ENCODE measurements at places on chromosomes 5 and 9.

DNA sequence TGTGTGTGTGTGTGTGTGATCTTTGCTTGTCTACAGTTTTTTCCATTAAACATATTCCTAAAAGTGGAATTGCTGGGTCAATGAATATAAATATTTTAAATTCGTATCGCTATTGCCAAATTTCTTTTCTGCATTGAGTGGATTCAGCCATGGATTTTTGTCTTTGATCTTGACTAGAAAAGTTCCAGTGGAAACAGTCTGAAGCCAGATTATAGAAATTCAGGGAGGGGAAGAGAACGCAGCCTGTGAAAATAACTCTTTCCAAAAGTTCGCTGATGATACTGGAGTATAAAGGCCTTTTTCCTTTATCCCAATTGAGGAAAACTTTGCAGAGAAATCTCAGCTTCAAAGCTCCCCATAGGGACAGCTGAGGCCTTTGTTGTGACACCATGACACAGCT lies 292.3 kb upstream of the CD180 start:
- DNase-seq: no peak

DNA sequence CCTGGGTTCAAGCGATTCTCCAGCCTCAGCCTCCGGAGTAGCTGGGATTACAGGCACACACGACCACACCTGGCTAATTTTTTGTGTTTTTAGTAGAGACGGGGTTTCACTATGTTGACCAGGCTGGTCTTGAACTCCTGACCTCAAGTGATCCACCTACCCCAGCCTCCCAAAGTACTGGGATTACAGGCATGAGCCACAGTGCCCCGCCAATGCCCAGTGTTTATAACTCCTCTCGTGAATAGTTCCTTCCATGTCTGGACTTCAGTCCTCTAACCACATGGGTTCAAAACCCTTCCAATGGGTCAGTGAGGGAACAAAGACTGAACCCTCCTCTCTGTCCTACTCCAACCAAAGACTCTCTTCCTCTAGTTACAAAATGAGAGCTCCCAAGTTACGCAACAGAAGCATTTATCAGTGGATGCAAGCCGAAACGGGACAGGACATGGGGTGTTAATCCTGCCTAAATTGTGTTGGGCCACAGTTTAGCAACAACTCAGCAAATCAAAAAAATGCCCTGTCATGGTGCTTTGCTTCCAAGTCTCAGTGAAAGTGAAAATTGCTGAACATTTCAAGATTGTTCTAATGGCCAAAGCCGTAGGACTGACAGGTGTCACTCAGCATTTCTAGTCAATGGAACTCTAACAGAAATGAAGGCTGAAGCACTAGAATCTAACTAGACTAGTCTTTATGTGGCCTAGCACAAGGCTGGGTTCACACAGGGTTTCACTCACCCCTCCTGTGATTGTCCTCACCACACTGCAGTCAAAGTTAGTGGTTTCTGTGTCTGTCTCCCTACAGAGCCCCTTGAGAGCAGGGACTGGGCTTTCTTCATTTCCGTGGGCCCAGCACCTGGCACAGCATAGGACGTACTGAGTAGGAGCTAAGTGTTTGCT lies 3.2 kb upstream of the TMEM245 start:
- no peak for DNase-seq

DNA sequence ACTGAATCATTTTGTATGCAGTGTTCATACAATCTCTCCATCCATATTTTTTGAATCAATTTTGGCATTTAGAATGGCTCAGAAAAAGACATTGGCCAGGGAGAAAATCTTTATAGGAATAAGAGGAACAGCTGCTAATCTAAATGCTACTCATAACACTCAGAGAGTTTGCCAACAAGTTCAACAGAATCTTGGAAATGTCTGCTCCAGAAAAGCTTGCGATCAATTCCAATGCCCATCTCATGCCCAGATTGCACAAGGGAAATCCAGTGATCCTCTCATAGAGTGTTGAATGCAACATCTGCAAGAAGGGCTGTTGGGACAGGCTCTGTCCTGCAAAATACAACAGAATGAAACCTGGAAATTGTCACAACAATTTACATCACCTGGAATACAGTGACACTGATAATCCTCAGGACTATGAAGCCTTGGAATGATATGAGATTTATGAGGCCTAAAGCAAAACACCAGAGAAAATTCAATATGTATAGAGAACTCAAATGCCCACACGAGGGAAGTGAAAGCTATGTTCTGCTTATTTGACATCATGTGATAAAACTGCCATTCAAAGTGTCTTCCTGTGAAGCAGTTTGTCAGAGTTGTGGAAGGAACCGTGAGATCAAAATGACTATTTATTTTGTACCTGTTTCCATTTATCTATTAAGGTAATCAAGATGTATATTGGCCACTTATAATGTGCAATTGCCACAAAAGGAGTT lies 190.1 kb downstream of the PARP8 start:
- DNase-seq: no peak

DNA sequence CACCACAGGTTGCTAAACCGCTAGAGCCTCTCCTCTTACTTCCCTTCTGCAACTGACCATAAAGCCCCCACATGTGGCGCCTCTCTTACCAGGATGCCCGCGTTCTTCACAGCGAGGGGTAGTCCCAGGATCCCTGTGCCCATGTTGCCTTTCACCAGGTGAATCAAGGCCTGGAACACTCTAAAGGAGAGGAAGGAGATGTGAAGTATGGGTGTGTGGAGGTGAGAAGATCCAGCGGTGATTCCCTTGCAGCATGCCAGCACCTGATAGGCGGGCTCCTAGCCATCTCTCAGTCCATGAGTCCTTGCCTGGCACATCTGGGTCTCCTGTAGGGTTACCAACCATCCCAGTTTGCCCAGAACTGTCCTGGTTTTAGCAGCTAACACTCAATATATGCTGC lies 3.3 kb downstream of the SLC36A2 start:
- DNase-seq: no peak

DNA sequence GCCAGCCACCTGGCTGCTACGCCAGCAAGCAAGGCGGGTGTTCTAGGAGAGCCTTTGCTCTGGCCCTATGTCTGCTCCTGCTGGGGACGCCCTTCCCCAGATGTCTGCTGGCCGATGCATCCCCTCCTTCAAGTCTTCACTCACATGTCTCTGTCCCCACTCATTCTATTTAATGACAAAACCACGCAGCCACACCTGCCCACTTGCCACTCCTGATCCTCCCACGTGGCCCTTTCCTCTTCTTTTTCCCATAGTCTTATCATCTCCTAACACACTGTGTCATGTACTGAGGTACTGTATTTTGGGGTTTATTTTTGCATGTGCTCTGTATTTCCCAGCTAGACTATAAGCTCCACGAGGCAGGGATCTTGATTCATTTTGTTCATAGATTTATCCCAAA lies 62.0 kb upstream of the HRH2 start:
- no peak for DNase-seq

- DNase-seq: no peak
Measured at GRCh38 chr9:29339387-29339786, 1766.1 kb upstream of the C9orf72 start.

GRCh38 chr9:94741866-94742265 lies 15.4 kb downstream of the AOPEP start:
- no peak for DNase-seq

DNA sequence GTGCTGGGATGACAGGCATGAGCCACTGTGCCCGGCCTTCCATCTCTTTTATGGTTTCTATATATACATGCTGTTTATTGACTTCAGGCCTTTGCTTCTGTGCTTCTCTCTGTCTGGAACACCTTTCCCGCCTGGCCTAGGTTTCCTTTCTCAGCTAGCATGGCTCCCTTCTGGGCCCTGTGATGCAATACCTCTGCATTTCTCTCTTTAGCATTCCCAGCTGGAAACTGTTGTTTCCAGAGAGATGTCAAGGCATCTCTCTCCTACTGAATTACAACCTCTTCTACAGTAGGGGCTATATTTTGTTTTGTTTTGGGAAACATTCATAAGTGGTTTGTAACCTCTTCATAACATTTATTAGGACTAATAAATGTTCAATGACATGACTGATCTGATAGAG lies 57.1 kb downstream of the RPS23 start:
- no peak for DNase-seq

- no peak for DNase-seq
Measured at GRCh38 chr5:9350301-9350797, 195.5 kb downstream of the SEMA5A start.

- DNase-seq: no peak
Measured at GRCh38 chr9:2267181-2267745, 252.1 kb downstream of the SMARCA2 start.

DNA sequence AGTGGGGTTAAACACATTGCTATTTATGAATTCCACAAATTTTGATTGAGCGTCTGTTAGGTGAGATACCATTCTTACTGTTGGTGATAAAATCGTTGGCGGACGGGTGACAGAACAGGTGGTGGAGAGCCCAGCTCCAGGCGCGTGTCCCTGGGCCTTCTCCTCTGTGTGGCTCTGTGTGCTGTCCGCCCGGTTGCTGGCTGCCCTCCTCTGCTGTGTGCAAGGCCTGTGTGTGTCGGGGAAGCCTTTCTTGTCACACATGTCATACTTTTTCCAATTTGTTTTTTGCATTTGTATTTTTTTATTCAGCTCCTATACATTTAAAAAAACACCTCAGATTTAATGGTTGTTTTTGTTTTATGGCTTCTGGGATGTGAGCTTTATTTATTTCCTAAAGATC lies 33.9 kb downstream of the TENT4A start:
- DNase-seq: no peak

DNA sequence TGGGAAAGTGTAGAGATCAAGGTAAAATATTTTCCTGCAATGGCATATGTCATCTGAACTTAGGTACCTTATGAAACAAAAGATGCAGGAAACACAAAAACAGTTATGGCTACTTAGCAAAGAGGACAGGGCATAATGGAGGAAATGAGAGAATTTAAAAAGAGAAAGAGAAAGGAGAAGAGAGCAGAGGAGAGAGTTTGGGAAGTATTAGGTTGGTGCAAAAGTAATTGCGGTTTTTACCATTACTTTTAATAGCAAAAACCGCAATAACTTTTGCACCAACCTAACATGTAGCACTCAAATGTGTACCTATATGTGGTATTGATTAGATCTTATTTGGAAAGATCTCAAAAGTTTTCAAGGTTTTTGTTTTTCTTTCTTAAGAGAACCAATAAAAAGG lies 160.1 kb upstream of the ACTBL2 start:
- DNase-seq: no peak

- no peak for DNase-seq
Measured at GRCh38 chr9:27599102-27599869, 26.0 kb upstream of the C9orf72 start.

- DNase-seq: no peak
Measured at GRCh38 chr5:159780246-159780645, 136.0 kb upstream of the ADRA1B start.

GRCh38 chr5:147860641-147861025 lies 17.9 kb upstream of the SCGB3A2 start:
- no peak for DNase-seq

DNA sequence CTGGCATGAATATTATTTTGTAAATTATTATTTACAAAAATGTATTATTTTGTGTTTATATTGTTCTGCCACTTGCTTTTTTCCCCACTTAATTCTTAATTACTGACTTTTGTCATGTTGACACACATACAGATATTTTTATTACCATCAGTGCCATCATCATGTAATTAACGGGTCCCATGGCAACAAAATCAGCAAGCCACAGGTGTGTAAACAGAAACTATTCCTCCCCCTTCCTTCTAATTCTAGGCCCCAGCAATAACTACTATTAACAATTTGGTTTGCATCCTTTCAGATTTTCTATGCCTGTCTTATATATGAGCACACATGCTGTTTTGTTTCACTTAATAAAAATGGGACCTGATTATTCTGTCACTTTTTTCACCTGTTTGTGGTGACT lies 29.3 kb downstream of the CYFIP2 start:
- DNase-seq: no peak

- DNase-seq: no peak
Measured at GRCh38 chr5:118558871-118559270, 429.5 kb downstream of the DTWD2 start.

DNA sequence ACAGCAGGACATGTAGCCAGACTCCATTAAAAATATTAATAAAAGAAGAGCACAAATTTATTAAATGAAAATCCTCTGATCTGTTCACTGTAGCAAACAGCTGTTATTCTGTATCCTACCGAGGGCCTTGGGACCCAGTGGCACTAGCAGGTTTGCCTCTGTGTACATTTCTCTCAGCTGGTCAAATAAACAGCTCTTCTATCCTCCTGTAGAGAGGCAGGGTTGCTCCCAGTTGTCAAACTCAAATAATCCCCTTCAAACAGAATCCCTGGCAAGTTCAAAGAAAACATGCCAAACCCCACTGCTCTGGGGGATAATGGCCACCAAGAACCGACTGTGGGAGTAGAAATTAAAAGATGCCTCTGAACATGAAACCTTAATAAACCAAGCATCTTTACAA lies 1262.0 kb upstream of the DMAC1 start:
- DNase-seq: no peak

- no peak for DNase-seq
Measured at GRCh38 chr9:134088063-134088725, 20.4 kb upstream of the BRD3 start.

DNA sequence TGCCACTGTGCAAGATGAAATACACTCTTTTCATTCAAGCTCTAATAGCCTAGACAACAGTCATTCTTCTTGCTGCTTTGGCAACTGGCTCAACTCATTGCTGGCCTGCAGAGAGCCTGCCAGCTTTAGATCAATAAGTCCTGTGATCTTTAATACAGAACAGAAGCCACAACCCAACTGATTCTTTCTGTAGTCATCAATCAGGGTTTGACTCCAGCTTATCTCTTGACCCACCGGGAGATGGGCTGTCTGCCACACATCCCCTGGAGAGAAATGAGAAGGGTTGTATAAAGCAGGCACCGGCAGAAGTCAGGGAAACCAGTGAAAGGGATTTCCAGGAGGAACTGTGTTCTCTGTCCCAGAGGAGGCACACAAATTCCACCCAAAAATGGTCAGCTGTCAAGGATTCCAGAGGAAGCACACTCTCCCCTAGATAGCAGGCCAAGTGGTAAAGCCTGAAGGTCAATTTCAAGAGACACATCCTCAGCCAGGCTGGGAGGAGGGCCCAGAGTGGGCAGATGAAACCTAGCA lies 24.5 kb downstream of the LHFPL2 start:
- DNase-seq: no peak

DNA sequence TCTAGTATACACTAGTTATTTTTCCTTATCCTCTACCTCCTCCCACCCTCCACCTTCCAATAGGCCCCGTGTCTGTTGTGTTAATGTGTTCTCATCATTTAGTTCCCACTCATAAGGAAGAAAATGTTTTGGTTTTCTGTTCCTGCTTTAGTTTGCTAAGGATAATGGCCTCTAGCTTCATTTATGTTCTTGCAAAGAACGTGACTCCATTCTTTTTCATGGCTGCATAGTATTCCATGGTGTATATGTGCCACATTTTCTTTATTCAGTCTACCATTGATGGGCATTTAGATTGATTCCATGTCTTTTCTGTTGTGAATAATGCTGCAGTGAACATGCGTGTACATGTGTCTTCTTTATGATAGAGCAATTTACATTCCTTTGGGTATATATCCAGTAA lies 146.5 kb upstream of the GAS1 start:
- no peak for DNase-seq

DNA sequence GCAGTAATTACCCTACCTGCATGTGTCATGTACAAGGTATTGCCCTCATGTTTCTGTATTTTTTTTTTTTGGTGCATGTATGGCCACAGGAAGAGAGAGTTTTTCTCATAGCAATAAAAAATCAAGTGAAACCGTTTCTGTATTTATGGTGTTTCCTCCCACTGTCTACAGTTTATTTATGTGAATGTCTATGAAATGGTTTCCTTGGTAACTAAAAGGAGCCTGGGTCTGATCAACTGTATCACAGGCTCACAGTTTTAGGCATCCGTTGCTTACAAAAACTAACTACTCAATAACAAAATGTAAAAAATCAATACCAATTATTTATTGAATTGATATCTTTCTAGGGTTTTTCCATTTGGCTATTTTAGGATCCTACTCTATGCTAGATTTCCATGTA lies 464.4 kb downstream of the TAF11L14 start:
- DNase-seq: no peak
